ENCODE measurements at places on chromosomes 4 and X. TPM values are rescaled to one million over a fixed set of nuclear protein-coding genes. Genes with fewer than 3 reads are reported as not detected.

CXorf65 gene
- total RNA-seq, result 4.5 TPM

MFSD8 gene
- total RNA-seq, result 18.1 TPM

- no peaks in the 10 kb centered on the region for H3K36me3 ChIP-seq
- H3K4me1 ChIP-seq, result no peaks in the 10 kb centered on the region
- no peaks in the 10 kb centered on the region for H3K27me3 ChIP-seq
- H3K4me3 ChIP-seq, result no peak overlapping the region
These were observed 181.0 kb downstream of the LDB2 start for GRCh38 chr4:16717266-16717970.

DKK2 gene
- total RNA-seq, result 0.85 TPM

GRCh38 chr4:153469031-153469430, 2.9 kb downstream of the TMEM131L start:
- peak overlapping the region; percentile 88 for H3K4me3 ChIP-seq
- H3K27ac ChIP-seq, result no peak overlapping the region
- peaks cover 44% of the 10 kb centered on the region for H3K4me1 ChIP-seq
- H3K27me3 ChIP-seq, result no peaks in the 10 kb centered on the region

DNA sequence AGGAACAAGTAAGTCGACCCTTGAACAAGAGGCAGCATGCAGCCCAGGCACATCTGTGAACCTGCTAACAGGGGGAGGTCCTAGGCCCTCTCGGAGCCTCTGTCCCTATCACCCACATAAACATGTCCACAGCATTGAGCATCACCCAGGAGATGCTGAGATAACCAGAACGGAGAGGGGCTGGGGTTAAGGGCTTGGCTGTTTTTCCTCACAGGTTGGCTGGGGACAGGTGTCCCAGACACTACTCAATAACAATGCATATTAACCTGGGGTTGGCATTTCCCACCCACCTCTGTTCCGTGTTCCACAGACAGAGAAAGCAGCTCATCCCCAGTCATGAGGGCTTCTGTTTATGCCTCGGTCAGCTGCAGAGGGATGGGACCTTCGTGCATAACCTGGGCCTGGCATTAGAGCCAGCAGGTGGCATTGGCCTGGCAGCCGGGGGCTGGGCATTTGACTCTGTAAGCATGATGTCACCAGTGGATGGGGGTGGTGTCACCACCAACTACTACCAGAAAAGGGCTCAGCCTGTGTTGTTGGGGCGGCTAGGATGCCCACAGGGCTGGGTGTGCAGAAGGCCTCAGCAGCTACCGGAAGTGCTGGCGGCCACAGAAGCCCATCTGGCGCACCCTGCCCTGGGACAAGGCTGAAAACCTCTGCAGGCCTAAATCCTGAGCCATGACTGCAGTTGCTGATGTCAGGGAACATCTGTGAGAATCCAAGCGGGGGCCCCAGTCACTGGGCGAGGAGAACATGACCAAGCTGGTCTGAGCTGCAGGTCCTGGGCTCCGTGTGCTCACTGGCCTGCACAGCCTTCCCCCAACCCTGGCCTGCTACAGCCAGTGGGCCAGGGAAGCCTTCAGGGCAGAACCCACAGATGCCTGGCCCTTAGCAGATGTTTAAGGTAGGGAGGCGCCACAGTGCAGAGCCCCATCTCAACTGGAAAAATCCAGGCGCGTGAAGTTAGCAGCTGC, 351.4 kb downstream of the NR3C2 start:
- H3K4me1 ChIP-seq, result no peaks in the 10 kb centered on the region
- no peak overlapping the region for H3K4me3 ChIP-seq
- H3K27ac ChIP-seq, result no peak overlapping the region
- no peaks in the 10 kb centered on the region for H3K36me3 ChIP-seq
- H3K27me3 ChIP-seq, result no peaks in the 10 kb centered on the region

NXF2B gene
- not detected for total RNA-seq
